ENCODE measurements at places on chromosomes 1 and 21.

- DNase-seq = no peak
Observed at GRCh38 chr1:170461762-170462384, 70.1 kb upstream of the GORAB start.

DNA sequence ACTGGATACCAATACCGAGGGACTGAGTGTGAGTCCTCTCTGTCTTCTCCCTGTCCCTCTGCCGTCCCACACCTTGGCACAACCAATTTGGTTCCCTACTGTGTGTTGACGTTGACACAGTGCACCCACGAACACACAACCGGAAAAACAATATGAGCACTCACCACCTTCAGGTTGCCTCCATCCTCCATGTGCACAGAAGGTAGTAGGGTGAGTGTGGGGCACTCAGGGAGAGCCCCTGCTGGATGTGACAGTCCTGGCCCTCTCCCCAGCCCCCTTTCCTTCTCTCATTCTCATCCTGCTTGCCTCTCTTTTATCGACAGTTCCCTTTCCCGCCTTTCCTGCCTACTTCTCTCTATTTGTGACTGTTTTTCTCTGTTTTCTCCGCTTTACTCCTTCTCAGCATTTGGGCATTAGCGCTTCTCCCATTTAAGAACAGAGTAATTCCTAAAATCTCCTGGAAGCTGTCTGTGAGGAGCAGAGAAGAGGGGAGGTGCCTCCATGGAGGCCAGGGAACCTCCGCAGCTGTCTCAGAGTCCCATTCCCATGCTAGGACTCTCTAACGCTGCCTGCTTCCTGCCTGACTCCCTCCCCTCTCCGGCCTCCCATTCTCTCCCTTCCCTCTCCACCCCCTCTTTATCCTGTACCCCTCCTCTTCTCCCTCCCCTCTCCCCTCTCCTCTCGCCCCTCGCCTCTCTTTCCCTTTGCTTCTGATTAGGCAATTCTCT lies 16.4 kb downstream of the CADM3 start:
- DNase-seq = no peak

DNA sequence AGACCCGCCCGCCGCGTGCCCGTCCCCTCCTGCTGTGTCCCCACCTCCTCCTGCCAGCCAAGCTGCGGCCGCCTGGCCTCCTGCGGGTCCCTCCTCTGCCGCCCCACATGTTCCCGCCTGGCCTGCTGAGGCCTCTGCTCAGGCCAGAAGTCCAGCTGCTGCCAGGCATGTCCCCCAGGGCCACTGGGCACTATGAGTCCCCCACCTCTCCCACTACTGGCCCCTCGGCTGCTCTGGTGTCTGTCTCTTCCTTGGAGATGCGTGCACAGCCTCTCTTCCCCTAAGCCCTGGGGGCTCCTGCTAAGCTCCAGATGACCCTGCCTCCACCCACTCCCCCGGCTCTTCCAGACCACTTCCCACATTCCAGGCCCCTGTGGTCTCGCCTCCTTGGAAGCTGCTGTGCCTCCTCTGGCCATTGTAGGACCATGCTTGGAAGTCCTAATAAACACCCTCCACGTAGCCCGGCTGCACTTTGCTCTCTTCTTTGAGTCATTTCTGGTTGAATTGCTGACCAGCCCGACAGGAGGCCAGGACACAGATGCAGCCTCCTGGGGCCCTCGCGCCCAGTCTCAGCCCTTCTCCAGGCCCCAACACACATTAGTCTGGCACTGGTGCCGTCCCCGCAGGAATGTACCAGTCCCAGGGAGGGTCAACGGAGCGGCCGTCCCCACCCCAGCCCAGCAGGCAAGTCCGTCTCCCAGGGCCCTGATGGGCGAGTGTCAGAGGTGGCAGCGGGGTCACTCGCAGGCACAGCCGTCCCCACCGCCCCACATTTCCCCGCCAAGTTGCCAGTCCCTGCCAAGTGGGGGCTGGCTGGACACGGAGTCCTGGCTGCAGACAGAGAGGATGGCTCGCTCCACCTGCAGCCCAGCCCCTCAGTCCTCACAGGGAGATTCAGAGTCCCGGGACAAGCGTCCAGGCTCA lies 1.1 kb downstream of the KRTAP10-12 start:
- DNase-seq = no peak

GRCh38 chr1:220550811-220551399 lies 23.0 kb downstream of the MARK1 start:
- no peak for DNase-seq

GRCh38 chr1:18109756-18110597 lies 2.4 kb downstream of the IGSF21 start:
- peak; percentile 33 for DNase-seq

DNA sequence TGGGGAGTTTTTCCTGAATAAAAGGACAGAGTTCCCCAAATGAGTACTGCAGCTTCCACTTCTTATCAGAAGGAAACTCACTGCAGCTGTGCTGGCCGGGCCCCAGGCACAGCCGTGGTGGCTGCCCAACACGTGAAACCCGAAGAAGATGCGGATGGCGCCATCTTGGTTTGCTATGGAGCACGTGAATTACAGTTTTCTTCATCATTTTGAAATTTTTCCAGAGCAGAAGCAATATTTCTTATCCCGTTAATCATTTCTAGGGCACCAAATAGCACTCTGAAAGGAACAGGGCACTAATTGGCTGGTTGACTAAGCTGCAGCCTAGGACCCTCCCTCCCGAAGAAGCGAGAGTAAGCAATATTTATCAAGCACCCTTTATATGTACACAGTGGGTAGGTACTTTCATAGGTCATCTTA lies 63.2 kb upstream of the EPS8L3 start:
- no peak for DNase-seq

GRCh38 chr1:151377150-151377884 lies 4.8 kb upstream of the SELENBP1 start:
- DNase-seq = no peak

DNA sequence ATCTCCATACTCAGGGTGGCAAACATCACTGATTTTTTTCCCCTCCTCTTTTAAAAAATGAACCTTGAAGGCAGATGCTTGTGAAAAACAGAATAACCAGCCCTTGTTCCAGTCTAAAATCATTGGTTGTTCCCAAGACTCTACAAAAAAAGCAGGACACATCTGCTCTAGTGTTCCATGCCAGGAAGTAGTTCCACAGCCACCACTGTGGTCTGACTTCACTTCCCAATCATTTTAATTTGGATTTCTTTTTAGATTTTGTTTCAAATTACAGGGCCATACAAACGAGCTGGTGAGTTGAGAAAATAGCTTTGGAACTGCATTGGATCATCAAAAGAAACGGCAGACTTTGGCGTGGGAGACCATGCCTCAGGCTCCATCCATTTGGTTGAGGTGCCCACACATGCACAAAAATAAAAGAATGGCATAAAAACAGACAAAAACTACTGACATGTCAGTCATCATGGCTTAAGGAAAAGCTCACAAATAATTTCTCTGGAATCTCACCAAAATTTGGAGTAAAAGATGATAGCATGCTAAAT lies 210.0 kb downstream of the GABPA start:
- DNase-seq = no peak

DNA sequence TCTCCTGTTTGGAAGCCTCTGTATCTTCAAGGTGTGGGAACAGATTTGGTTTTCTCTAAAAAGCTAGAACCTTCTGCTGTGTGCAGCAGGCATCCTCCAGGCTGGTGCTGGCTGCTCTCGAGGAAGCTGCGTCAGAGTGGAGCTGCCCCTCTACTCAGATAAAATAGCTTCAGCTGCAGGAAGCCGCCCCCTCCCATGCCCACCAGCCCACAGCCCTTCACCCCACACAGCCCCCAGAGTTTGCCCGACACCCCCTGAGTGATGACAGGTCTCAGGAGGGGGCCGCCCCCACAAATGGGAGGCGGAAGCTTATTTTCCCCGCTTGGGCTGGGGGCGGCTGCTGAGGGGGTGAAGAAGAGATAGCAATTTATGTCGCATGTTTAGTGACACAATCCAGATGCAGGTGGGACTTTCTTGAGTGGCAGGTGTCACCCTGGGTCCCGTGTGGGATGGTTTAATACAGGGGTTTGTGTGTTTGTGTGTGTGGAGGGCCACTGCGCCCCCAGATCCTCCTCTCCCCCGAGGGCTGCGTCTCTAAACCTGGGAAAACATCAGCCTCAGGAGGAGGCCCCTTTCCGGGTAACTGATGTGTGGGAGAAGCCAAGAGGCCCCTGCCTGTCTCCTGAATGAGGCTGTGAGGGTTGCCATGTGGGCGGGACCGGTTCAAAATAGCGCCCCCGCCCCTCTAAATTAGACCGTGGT lies 55.4 kb downstream of the STUM start:
- no peak for DNase-seq

GRCh38 chr1:99748419-99748818 lies 18.0 kb downstream of the FRRS1 start:
- DNase-seq = no peak

DNA sequence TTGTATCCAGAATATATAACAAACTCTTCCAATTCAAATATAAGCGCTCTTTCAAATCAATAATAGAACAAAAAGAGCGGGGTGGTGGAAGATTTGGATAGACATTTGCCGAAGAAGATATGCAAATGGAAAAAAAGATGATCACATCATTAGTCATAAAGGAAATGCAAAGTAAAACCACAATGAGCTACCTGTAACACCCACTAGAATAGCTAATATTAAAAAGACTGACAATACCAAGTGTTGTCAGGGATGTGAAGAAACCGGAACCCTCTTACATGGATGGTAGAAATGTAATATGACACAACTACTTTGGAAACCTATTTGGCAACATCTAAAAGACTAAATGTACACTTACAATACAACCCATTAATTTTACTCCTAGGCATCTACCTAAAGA lies 5.7 kb upstream of the TRAF5 start:
- DNase-seq = no peak

- no peak for DNase-seq
Observed at GRCh38 chr1:158652721-158653334, 33.7 kb downstream of the SPTA1 start.

GRCh38 chr1:220012259-220012658 lies 34.0 kb downstream of the EPRS1 start:
- DNase-seq = no peak

GRCh38 chr1:189275796-189276195 lies 1201.9 kb downstream of the BRINP3 start:
- no peak for DNase-seq

DNA sequence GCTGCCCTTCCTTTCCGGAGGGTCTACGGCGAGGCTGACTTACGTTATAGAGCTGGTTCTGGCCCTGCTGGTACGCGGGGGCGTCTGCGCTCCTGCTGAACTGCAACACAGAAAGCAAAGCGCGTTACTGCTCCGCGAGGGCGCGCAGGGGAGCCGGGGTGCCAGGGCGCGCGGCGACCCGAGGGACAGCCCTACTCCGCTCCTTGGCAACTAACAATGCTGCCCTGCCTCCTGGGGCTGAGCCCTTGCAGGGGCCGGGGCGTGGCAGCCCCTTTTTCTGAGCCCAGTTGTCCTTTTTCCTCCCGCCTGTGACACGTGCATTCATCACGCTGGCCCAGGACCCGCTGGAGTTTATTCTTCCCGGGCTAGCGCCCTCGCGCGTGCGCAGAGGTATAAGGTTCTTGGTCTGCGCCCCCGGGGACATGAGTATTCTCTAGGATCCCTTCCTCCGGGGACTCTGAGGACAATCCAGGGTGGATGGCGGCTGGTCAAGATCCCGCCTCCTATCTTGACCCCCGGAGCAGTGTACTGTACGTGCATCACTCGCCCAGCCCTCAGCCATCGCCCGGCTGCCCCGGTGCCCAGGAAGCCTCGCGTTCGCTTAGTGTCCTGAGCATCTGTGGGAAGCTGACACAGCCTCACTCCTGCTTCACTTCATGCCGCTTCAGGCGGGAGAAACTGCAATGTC lies 78.9 kb downstream of the CD247 start:
- DNase-seq = peak; percentile 31

GRCh38 chr1:170339534-170339933 lies 192.4 kb upstream of the GORAB start:
- no peak for DNase-seq

DNA sequence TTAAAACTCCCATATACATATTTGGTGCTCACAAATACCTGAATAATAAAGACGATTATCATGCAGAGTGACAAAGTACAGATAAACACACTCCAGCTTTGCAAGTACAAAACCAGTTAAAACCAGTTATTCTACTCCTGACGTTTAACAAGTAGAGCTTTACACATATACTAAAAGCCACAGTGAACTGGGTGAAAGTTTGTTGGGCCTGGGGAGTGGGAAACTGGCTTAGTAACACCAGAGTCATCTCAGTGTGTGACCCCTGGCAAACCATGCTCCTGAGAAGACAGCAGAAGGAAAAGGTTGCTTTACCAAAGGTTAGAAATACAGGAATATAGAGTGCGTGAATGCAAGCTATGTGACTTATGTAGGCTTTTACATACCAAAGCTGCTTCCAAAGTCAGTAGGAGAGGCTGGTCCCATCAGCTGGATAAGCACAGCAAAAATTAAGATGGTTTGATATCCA lies 148.1 kb downstream of the NRIP1 start:
- DNase-seq = no peak

DNA sequence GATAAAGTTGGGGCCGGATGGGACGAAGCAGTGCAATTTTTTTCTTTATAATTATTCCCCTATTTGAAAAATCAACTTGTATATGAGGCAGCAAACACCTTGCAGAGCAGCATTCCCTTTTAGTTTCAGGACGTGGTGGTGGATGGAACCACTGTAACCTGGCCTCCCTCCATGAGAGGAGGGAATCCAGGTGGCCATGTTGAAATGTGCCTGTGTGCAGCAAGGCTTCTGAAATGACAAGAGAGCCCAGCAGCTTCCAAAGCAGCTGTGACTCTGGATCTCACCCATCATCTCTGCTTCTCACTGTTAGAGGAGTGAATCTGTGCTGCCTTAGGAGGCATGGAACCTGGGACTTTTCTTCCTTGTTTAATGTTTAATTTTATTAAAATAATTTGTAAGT lies 42.3 kb downstream of the NFIA start:
- DNase-seq = no peak

- no peak for DNase-seq
Observed at GRCh38 chr1:235336903-235337302, 8.5 kb downstream of the GGPS1 start.

- DNase-seq = no peak
Observed at GRCh38 chr1:222896630-222897526, 82.0 kb downstream of the DISP1 start.

DNA sequence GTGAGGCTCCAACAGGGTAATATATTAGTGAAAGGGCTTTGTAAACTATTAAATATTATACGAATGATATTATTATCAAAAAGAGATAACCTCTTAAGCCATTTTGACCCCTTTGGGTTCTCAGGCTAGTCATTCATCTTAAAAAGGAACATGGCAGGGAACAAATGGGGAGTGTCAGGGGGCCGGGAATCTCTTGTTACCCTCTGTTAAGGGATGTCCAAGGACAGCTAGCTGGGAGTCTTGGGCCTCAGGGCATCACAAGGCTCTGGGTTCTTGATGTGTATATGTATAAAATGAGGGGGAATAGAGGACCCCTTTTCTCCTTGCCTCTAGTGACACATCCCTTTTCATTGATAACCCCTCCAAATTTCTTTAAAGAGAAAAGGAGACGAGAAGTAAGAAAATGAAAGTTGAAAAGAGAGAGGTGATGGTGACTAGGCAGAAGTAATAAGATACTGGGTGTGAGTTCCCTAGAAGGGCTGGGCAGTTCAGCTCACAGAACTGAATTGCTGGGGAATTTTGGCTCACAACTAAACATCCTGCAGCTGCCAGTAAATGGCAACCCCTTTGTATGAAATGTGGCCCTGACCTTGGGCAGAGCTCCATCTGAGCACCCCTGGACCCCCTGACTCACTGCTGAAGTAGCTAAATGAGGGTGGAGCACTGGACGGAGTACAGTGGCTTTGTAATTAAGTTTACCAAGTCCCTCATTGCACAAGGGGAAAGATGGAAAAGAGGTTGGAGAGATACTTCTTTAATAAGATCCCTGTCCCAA lies 20.0 kb upstream of the ZNF326 start:
- DNase-seq = no peak
